ENCODE measurements at places on chromosomes 1 and 21. TPM values are rescaled to one million over a fixed set of nuclear protein-coding genes. Genes with fewer than 3 reads are reported as not detected.

DNA sequence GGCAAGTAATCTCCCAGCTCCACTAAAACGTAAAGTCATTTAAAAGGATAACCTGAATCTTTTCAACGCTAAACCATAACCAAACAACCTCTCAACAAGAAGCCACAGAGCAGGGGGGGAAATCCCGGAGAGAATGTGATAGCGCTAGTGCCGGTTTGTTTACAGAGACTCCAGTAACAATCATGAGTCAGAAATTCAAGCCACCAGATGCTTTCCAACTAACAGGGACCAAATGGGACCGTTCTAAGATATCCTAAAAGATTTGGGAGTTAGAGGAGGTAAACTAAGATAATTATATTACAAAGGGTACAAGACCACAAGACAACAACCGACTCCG, 825 bp downstream of the DCAF8 start:
- peak; percentile 58 for DNase-seq

- no peak for DNase-seq
Observed at GRCh38 chr21:32203877-32204480, 74.9 kb downstream of the MIS18A start.

GRCh38 chr1:226111883-226112261, 49.4 kb downstream of the H3-3A start:
- DNase-seq: no peak

- DNase-seq: no peak
Observed at GRCh38 chr1:204558467-204558866, 42.3 kb downstream of the MDM4 start.

- DNase-seq: no peak
Observed at GRCh38 chr1:161952607-161953172, 71.0 kb downstream of the OLFML2B start.

DNA sequence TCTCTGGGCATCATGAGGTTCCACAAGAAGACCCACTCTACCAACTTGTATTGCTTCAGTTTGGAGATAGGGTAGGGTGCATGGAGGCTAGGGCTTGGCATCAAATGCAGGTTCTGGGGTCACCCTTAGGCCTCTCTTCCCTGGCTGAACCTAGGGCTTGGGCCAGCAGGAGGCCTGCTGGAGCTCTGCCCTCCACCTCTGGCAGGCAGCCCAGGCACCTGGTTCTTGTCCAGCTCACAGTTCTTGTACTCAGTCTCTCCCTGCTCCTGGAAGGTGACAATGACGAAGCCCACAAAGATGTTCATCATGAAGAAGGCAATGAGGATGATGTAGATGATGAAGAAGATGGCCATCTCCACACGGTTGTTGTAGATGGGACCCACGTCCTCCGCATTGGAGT, 37.5 kb upstream of the KIF21B start:
- no peak for DNase-seq

DNA sequence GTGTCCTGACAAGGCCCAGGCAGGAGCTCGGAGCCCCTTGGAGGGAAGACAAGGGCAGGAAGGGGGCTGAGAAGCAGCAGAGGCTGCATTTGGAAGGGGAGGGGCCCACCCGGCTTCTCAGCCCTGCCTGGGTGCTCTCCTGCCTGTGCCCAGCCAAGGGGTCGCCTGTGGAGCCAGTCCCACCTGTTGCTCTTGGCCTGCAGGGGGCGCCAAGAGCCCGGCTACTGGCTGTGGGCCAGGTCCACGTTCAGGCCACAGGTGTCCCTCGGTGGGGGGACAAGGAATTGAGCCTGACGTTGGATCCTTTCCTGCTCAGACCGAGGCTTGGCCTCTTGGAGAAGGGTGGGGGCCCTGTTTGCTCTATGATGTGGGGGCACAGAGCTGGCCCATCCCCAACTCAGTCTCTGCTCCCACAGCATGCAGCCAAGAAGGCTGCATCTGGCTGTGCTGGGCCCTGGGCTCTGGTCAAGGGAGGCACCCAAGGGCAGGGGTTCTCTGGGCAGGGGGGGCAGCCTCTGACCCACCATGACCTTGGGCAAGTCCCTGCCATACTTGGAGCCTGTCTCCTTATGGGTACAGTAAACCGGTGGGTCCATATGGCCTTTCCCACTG, 10.9 kb downstream of the WNT4 start:
- no peak for DNase-seq

- no peak for DNase-seq
Observed at GRCh38 chr21:29351691-29352090, 53.0 kb downstream of the BACH1 start.

DNA sequence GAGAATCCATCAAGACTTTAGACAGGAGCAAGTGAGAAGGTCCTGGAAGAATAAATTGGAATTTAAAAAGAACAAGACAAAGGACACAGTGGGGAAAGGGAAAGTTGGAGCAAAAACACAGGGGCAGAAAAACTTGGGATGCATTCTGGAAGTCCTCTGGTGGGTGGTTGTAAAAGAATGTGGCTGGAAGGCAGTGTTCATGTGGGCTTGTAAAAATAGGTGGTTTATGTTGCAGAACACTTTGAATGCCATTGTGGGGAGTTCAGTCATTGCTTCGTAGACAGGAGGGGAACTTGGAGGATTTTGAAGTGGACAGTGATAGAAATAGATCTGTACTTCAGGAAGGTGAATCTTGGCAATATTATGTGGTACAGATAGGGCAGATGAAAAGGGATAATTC, 15.2 kb downstream of the KIF1B start:
- no peak for DNase-seq

GRCh38 chr1:198919667-198920398, 281.0 kb downstream of the PTPRC start:
- DNase-seq: no peak

DNA sequence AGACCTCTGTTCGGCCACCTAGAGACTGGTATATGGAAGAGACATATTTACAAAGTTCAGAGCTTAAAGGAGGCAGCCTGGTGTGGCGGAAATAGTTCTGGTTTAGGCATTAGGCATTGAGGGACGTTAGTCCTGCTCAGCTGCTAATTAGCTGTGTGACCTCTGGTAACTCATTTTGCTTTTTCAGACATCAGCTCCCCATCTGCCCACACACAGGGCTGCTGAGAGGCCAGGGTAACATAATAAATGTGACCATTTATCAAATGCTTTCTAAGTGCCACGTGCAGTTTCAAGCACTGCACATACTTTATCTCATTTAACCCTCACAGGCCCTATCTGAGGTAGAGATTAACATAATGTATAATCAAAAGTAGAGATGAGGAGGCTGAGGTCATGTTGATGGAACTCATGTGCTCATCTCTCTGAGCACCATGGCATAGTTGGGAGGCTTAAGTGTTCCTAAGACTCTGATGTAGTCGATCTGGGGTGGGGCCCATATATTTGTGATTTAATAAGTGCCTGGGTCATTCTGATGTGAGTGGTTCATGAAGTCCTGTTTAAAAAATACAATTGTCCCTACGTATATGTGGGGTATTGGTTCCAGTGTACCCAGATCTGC, 267.2 kb upstream of the PLXNA2 start:
- DNase-seq: no peak

DNA sequence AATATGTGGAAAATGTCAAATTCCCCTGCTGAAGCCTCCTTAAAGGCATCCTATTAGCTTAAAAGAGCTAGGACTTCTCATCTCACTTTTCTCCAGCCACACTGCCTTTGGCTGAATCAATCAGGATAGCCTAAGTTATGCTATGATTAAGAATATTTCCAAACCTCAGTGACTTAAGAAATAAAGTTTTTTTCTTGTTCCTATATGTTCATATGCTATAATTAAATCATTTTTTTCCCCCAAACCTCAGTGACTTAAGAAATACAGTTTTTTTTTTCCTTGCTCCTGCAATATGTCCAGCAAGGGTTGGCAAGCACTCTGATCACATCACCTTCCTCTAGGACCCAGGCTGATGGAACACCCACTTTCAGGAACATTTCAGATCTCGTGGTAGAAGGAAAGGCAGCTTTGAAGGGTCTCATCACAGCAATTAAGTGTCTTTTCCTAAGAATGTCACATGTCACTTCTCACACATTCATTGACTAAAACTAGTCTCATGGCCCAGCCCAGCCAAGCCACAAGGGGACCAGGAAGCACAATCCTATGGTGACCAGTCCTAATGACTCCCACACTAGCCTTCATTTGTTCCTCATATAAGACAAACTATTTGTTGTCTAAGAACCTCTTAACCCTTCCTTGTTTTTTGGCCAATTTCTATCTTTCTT, 6.3 kb upstream of the JUN start:
- DNase-seq: no peak

DNA sequence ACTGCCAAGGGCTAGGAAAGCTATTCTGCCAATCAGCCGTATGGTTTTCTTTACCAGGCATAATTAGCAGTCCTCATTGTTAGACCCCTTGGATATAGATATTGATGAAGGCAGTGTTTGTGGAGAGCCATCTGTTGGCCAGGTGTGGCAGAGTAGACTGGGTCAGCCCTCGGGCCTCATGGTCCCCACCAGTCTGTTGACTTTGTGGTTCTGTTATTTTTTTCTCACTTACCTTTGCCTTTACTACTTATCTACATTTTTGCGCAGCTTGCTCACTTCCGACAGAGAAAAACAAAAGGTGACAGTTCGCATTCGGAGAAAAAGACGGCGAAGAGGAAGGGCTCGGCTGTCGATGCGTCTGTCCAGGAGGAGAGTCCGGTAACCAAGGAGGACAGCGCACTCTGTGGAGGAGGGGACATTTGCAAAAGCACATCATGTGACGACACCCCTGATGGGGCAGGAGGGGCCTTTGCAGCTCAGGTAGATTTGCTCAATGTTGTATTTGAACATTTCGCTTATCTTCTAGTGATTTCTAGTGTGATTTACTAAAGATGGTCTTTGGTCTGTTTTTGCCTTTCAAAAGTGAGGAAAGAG, 2.3 kb downstream of the PCNT start:
- no peak for DNase-seq

DNA sequence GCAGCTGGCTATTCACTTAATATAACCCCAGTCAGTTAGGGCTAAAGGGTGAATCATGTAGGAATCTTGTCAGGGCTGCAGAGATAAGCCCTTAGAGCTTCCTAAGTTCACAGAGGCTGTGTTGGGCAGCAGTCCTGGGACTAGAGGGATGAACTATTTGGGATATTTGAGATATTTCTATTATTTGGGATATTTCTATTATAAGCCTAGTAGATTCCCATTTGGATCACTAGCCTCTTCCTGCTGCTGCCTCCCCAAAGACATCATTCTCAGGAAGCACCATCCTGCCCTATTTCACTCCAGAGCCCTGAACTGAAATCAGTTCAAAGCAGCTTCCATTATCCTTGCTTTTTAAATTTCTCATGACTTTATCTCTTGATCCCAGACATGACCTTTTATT, 501.3 kb downstream of the NUF2 start:
- DNase-seq: no peak

- no peak for DNase-seq
Observed at GRCh38 chr21:33808715-33809367, 106.8 kb downstream of the ATP5PO start.

DNA sequence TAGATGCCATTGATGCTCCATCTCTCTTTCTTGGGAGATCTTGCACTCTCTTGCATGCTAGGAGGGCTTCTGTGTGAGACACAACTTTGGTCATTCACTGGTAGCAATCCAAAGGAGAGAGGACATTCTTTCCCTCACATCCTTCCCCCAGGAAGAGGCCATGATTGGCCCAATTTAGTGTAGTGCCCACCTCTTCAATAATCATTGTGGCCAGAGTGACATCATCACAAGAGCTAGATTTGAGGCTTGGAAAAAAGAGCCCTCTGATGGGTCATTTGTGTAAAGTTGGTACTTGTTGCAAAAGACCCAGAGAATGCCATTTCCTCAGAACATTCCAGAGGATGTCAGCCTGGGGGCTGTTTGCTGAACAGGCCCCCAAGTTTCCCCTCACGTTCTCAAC, 30.2 kb downstream of the S100A6 start:
- no peak for DNase-seq

DNA sequence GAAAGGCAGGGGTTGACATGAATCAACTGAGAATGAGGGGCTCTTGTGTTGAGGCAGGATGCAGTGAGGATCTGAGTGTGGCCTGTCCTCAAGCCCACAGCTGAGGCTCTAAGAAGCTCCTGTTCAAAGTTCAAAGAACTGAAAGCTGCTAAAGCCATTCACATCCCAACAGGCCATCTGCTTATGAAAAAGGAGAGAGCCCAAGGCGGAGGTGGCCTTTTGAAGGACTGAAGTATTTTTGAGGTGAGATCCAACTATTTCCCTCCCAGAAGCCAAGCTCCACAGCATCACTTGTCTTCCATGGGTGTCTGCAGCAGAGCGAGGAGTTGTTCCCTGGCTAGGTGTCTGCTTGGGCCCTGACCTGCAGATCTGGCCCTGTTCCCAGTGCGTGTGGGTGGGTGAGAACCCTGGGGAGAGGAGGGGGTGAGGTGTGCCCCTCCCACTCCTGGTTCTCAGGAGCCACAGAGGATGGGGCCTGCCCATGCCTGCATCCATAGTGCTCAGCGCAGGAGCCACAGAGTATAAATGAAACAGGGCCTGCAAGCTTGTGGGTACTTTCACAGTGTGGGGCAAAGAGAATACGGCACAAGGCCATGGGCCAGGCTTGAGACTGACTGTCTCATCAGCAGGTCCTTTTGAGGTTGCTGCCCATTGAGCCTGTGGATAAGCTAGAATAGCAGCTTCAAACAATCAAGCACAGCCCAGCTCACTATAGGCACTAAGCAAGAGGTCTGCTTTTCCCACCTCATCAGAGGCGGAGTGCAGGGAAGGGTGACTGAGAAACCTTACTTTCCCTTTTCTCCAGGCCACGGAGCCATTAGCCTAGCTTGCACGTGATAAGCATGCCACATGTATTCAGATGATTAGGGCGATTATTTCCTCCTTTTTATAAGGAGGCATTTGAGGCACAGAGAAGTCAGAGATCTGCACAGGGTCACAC, 15.7 kb downstream of the REG4 start:
- DNase-seq: no peak

DNA sequence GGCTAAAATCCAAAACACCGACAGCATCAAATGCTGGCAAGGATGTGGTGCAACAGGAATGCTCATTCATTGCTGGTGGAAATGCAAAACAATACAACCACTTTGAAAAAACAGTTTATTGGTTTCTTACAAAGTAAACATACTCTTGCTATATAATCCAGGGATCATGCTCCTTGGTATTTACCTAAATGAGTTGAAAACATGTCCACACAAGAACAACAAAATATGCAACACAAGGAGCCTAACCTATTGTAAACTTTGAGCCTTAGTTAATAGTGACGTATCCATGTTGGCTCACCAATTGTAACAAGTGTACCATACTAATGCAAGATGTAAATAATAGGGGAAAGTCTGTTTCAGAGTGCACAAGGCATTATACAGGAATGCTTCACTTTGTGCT, 37.2 kb upstream of the PGBD5 start:
- no peak for DNase-seq

Gene TLR5
- polyA plus RNA-seq: 6.6 TPM

Gene IGSF9
- 13.4 TPM for polyA plus RNA-seq

Gene NPL
- polyA plus RNA-seq: 10.5 TPM

Gene GUCA2B
- not detected for polyA plus RNA-seq

Gene CD55
- 69.7 TPM for polyA plus RNA-seq

Gene RPE65
- polyA plus RNA-seq: 0.08 TPM

Gene SLAMF6
- 0.06 TPM for polyA plus RNA-seq

Gene MAP1LC3C
- polyA plus RNA-seq: 0.83 TPM

Gene ETV3
- 28.8 TPM for polyA plus RNA-seq

Gene PKP1
- polyA plus RNA-seq: 0.35 TPM

Gene EXOC8
- 10.1 TPM for polyA plus RNA-seq

Gene SSBP3
- polyA plus RNA-seq: 127 TPM
